ENCODE measurements at places on chromosomes 11 and 22.

DNA sequence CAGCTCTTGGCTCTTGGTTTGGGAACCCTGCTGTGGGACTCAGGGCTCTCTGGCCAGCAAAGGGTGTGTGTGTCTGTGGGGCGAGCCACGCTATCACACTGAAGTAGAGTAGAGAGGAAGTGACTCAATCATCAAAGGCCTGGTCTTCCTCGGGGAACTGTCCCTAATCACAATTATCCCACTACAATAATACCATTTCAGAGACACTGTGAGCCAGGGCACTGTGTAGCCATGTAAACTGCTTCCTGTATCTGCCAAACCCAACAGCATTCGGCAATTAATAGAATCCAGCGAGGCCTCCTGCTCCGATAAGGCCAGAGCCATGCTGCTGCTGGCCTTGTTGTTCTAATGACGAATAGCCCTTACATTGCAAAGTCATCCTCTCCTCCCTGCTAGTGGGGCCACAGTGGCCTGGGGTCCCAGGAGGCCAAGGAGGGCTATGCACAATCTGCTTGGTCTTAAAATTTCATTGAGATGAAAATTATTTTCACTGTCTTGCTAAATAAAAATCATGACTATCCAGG lies 49.8 kb upstream of the LMO2 start:
- peak; percentile 66 for DNase-seq

- DNase-seq: peak; percentile 23
Observed at GRCh38 chr11:116852261-116853031, 15.0 kb upstream of the APOA1 start.

DNA sequence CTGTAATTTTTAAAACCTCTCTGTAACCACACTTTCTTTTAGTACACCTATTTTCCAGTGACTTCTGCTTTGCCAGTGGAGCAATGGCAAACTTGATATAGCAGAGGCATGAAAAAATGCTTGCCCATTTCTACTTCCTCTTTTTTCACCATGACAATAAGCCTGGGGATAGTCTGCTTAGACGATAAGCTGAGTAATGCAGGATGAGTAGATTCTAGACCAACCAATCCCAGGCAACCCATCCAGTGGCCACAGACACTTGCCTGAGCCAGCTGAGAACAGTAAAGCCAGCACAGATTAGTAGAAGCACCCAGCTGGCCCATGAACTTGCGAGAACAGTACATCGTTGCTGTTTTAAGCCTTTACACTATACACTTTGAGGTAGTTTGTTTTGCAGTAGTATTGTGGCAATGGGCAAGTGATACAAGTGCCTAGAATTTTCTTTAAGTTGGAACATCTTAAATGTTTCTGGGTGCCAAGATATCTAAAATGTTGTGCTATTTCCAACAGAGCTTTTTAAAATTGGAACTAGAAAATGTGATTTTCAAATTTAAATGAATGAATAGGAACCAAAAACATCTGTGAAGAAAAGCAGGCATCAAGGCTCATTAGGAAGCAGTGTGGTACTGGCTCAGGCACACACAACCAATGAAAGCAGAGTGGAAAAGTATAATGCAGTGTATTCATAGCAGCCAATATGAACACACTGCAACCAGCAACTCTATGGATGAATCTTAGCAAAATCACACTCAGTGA lies 37.7 kb downstream of the DDI1 start:
- DNase-seq: no peak

DNA sequence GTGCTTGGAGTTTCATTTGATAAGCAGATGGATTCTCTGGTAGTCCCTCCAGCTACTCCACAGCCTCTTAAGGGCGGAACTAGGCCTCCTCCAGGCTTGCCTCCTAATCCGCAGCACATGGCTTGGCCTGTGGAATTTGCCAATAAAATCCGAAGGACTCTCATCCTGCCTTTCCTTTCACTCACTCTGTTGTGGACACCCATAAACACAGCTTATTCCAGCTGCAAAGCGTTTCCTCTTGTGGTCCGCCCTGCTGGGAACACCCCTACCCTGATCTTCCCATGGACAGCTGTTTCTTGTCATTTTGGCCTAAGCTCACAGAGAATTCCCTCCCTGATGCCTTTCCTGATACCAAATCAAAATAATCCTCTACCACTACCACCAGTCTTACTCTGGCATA lies 546.2 kb downstream of the NTM start:
- DNase-seq: no peak

DNA sequence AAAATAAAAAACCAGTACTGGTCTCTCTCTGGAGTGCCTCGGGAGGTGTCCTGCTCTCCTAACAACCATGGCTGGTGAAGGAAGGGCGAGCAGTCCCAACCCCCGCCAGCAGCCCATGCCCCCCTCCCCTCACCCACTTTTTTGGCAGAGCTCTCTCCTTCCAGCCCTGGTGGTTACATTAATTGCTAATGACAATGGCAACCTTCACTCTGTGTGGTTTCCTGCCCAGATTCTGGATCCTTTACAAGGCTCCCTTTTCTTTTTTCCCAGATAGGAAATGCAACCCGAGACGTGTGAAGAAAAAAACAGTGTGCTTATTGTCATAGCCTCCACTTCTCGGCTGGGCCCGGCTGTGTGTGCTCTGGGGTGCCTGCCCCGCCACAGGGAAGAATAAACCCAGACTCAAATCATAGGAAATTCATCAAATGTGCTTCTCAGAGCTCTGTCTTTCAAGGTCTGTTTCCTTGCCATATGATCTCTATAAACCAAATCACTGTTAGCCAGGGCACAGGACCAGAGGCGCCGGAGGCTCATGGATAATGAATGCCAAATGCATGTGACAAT lies 513.0 kb downstream of the SOX6 start:
- DNase-seq: peak; percentile 38

- no peak for DNase-seq
Observed at GRCh38 chr22:49300241-49300640, 527.4 kb downstream of the BRD1 start.

DNA sequence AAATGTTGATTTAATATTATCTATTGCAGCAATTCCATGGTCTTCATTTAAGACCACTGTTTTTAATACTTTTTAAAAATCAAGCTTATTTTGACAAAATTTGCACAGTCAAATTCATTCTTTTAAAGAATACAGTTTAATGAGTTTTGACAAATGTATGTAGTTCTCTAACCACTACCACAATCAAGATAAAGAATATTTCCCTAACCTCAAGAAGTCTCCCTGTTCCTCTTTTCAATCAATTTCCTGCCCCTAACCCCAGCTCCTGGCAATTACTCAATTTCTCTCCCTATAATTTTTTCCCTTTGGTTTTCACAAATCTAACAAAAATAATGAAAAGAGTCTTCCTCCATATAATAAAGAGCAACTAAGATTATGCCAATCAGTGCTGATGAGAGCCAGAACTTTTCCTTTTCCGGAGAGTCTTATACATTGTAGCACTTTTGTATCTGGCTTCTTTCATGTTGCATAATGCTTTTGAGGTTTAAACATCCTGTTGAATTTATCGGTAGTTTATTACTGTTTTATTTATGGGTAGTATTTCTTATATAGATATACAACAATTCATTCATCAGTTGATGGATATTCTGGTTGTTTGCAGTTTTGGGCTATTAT lies 231.7 kb downstream of the AASDHPPT start:
- no peak for DNase-seq

GRCh38 chr11:57566905-57567514 lies 462 bp downstream of the UBE2L6 start:
- peak; percentile 41 for DNase-seq

- peak; percentile 84 for DNase-seq
Observed at GRCh38 chr11:125062931-125063428, at the start of gene SLC37A2. SLC37A2 (plus strand) TSS chr11:125063305; CDS start chr11:125063368, 63 bp downstream.

DNA sequence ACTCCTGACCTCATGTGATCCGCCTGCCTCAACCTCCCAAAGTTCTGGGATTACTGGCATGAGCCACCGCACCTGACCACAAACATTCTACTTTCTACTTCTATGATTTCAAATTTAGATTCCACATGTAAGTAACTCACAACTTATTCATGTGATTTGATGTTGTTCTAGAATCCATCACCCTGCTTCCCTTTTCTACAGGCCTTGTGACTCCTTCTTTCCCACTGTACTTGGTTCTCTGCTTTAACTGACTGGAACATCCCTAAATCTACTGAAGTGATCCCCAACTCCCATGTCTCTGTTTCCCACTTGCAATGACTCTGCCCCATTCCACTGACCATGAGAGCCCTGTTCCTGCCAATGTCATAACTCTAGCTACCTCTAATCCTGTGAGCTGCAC lies 25.7 kb upstream of the MRPL17 start:
- DNase-seq: no peak

DNA sequence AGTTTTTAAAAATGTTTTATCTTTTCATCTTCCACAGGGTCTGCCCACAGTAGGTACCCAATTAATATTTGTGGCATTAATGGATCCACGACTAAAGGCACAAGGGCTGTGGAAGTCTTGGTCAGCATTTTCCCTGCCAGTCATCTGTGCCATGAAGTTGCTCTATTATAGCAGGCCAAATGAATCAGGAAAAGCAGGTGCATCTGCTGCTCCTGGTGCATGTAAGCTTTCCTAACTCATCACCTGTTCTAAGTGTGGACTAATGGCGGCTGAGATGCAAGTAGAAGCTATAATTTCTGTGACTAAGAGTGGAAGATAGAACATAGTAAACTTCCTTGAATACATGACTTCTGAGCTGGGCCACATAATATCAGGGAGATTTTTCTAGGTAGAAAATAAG lies 182.5 kb upstream of the TENM4 start:
- DNase-seq: no peak

DNA sequence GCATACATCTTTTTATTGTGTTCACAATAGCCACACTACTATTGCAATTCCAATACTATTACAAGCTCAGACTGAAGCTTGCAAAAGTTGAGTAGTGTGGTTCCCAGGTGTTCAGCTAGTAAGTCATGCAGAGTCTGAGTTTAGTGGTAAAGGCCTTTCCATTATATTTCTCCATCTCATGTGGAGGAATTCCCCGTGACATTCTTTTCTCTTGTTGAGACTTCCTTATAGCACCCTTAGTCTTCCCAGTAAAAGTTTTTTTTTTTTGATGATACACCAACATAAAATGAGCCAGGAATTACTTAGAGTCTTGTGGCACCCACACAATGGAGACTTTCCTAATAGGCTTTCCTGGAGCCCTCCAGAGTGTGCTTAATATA lies 110.8 kb downstream of the UVRAG start:
- DNase-seq: peak; percentile 6

GRCh38 chr11:29336727-29337575 lies 679.9 kb downstream of the KCNA4 start:
- peak; percentile 25 for DNase-seq

GRCh38 chr11:626475-627307 lies at the start of gene SCT:
SCT (minus strand) TSS chr11:627181; CDS start chr11:627143, 38 bp downstream.
- DNase-seq: peak; percentile 1

DNA sequence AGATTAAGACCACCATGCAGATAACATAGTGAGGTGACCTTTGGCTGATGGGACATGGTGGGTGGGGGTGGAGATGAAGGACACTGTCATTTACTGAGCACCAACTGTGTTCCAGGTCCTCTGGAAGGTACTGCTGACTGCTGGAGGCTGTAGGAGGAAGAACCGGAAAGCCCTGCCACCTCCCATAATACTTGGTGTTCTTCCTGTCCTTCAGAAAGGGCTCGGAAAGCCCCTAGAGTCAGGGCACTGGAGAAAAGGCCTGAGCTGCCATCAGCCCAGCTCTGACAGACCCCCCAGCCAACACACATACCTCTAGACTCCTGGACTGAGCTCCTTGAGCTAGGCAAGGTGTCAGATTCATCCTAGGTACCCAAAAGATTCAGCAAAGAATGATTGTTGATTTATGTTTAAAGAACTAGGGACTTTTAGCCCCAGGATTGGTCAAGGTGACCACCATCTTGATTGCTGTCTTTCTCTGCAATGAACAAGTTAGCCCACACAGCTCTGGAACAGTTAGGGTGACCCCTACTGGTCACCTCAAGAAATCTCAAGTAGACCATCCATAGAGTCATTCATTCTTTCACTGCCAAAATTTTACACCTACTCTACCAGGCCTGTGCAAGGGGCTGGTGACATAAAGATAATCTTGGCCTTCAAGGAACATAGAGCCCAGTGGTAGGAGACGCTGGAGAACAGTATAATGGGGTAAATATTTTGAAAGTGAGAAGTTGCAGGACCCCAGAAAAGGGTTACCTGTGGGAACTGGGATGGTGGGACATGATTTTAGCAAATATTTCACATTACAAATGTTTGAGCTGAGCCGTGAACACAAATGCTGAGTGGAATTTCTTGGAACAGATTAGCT lies 39.4 kb downstream of the IRAG1 start:
- peak; percentile 61 for DNase-seq

GRCh38 chr11:75429902-75430713 lies 2.9 kb downstream of the KLHL35 start:
- peak; percentile 83 for DNase-seq

- peak; percentile 73 for DNase-seq
Observed at GRCh38 chr11:75031224-75031753, 42.6 kb downstream of the NEU3 start.

GRCh38 chr11:134474070-134474860 lies 62.2 kb upstream of the B3GAT1 start:
- no peak for DNase-seq

DNA sequence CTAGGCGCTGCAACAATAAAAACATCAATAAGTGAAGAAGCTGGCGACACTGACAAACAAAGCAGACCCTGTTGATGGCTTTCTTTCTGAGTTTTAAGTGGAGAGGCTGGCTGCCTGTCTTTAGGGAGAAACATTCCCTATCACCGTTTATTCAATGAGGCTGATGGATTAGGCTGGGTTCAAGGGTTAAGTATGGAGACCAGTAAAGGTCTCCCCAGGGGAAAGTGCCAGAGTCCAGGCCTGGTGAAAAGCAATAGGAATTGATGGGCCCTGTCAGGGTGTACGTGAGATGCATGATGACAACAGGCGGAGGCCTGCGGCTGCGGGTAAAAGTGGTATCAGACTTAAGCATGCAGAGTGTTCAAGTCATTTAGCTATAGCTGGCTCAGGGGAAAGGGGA lies 102.6 kb downstream of the ALX4 start:
- no peak for DNase-seq

GRCh38 chr11:31096191-31096805 lies 273.2 kb downstream of the DCDC1 start:
- DNase-seq: no peak

DNA sequence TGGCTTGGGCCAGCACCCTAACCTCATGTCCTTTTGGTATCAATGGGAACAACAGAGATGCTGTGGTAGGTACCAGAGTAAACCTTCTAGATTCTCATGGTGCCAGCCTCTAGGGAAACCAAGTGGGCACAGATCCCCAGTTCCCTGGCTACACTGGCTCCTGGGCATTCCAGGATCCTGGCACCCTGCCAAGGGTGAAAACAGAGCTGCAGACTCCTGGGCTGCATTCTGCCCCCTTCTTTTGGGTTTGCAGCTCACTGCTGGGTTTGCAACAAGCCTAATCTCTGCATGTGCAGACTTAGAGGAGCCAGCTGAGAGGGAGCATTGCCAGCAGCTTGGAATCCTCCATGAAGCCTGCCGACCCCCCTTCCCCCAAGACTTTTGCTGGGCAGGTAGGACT lies 30.6 kb downstream of the PRDM11 start:
- no peak for DNase-seq

DNA sequence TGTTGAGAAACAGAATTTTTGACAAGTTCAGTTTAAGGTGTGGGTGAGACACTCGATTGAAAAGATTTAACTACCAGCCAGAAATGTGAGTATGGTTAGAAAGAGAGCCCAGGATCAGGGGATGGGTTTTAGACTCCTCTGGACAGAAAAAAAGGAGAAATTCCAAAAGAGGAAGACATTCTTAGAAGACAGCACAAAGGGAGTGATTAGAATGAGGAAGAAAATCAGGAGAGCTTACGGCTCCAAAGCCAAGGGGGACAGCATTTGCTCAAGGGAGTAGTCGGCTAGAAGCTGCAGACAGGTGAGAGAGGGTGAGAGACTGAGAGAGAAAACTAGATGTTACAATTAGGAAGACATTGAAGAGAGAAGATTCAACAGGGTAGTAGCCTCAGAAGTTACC lies 166.1 kb downstream of the ADAMTS15 start:
- no peak for DNase-seq

GRCh38 chr11:76763573-76764346 lies 19.4 kb upstream of the TSKU start:
- peak; percentile 88 for DNase-seq

Measured in Daoy (cell line).